ENCODE measurements at places on chromosomes 3 and 15. TPM values are rescaled to one million over a fixed set of nuclear protein-coding genes. Genes with fewer than 3 reads are reported as not detected.

GRCh38 chr3:29582273-29582672 is 301.4 kb downstream of the RBMS3 start:
- H3K4me1 ChIP-seq = peaks cover 14% of the 10 kb centered on the region
- no peaks in the 10 kb centered on the region for H3K27me3 ChIP-seq
- no peaks in the 10 kb centered on the region for H3K36me3 ChIP-seq
- no peak overlapping the region for H3K27ac ChIP-seq
- no peak overlapping the region for H3K4me3 ChIP-seq
- DNase-seq = no peak

- no peak overlapping the region for H3K27ac ChIP-seq
- H3K4me1 ChIP-seq = no peaks in the 10 kb centered on the region
- H3K36me3 ChIP-seq = peaks cover 5% of the 10 kb centered on the region
- no peaks in the 10 kb centered on the region for H3K27me3 ChIP-seq
- no peak for DNase-seq
Observed at GRCh38 chr3:182902236-182902635, 78.1 kb downstream of the DCUN1D1 start.

DNA sequence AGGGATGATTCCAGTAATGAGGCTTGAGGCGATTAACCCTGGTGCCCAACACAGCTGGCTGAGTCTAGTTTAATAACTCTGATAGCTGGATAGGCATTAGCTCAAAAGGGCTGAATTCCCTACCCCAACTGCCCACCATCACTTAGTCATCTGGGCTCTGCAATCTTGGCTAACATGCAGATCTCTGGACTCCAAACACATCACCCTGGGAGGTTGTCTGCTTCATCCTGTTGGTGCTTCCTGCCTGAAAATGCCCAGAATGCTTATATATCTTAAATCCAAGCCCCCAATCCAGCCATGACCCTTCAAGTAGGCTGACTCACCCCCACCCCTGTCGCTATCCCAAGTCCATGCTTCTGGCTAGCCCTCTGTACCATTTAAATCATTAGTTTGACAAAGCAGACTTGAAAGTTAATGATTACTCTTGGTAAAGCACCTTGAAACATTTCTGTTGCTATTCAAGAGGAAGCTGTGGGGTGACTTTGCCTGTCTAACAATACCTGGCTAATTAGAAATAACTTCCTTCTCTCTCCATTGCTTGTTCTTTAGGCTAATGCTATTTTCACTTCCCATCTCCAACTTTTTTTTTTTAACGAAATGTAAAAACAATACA is 107.0 kb upstream of the RORA start:
- no peak overlapping the region for H3K4me3 ChIP-seq
- H3K27ac ChIP-seq = no peak overlapping the region
- H3K36me3 ChIP-seq = no peaks in the 10 kb centered on the region

GRCh38 chr3:81864272-81864671 is 102.8 kb upstream of the GBE1 start:
- no peaks in the 10 kb centered on the region for H3K4me1 ChIP-seq
- H3K27me3 ChIP-seq = no peaks in the 10 kb centered on the region
- no peak overlapping the region for H3K4me3 ChIP-seq
- no peak overlapping the region for H3K27ac ChIP-seq
- no peaks in the 10 kb centered on the region for H3K36me3 ChIP-seq

DNA sequence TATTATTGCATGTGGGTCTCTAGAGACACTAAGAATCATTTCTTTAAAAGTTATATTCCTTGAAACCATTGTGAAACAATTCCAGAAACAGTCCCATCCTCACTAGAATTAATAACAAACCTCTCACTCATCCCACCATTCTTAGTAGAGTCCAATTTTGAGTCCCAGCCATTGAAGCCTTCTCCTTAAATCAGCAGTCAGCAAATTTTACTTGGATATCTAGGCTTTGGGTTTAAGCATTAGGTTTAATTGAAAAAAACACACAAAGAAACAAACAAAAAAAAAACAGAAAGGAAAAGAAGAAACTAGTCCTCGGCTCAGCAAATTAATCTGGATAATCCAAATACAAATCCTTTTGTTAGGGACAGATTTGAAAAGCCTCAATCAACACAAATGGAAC is 109.3 kb downstream of the LRRC3B start:
- no peaks in the 10 kb centered on the region for H3K27me3 ChIP-seq
- H3K4me1 ChIP-seq = no peaks in the 10 kb centered on the region
- H3K36me3 ChIP-seq = no peaks in the 10 kb centered on the region
- no peak overlapping the region for H3K27ac ChIP-seq

DNA sequence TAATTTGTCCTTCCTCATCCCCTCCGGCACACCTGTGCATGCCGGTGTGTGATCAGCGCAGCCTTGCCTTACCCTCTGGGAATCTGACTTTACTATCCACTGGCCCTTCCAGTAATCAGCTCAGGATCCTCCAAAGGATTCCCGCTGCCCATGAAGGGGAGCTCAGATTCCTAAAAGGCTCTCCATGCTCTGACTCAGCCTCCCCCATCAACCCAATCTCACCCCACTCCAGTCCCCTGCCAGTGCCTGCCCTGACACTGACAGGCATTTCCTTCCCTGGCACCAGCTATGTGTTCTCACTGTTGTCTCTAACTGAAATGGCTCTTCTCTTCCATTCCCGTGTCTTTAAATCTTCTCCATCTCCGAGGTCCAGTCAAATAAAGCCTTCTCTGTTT is 7.3 kb upstream of the BCL2A1 start:
- no peak overlapping the region for H3K27ac ChIP-seq
- no peaks in the 10 kb centered on the region for H3K4me1 ChIP-seq
- no peaks in the 10 kb centered on the region for H3K36me3 ChIP-seq
- DNase-seq = no peak

- DNase-seq = no peak
- H3K36me3 ChIP-seq = peaks cover 13% of the 10 kb centered on the region
- H3K27me3 ChIP-seq = no peaks in the 10 kb centered on the region
- H3K4me1 ChIP-seq = peaks cover 13% of the 10 kb centered on the region
- H3K4me3 ChIP-seq = no peak overlapping the region
Observed at GRCh38 chr15:68808091-68808490, 12.6 kb downstream of the ANP32A start.

- no peaks in the 10 kb centered on the region for H3K27me3 ChIP-seq
- H3K4me1 ChIP-seq = no peaks in the 10 kb centered on the region
- H3K4me3 ChIP-seq = no peak overlapping the region
- DNase-seq = no peak
Observed at GRCh38 chr15:94036156-94036555, 195.2 kb upstream of the MCTP2 start.

GRCh38 chr15:61025781-61026180 is 203.3 kb downstream of the RORA start:
- H3K27me3 ChIP-seq = no peaks in the 10 kb centered on the region
- H3K4me1 ChIP-seq = no peaks in the 10 kb centered on the region
- no peak overlapping the region for H3K27ac ChIP-seq
- no peak overlapping the region for H3K4me3 ChIP-seq
- DNase-seq = no peak

GRCh38 chr15:98597666-98598065 is 50.7 kb upstream of the IGF1R start:
- H3K36me3 ChIP-seq = no peaks in the 10 kb centered on the region
- DNase-seq = no peak
- H3K4me1 ChIP-seq = no peaks in the 10 kb centered on the region
- H3K27ac ChIP-seq = no peak overlapping the region
- H3K4me3 ChIP-seq = no peak overlapping the region

DNA sequence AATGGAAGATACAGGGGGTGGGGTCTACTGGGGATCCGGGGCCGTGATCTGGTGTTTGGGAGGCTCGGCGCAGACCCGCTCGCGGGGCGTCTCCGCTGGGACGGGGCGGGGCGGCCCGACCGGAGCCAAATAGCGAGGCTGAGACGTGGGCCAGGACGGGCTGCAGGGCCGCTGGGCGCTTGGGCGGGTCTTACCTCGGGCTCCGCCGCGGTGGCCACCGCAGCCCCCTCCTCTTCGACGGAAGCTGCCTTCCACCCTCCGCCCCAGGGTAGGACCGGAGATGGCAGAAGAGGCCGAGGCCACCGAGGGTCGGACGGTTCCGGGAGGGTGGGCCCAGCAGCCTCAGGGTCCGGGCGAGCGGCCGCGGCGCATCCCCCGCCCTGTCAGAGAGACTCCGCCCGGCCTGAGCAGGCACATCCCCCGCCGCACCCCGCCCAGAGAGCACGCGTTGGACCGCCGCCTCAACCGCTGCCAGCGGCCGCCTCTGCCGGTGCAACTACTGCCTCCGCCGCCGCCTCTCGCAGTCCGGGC is 399 bp downstream of the MYO9A start:
- H3K36me3 ChIP-seq = no peaks in the 10 kb centered on the region
- H3K4me3 ChIP-seq = peak overlapping the region; percentile 94
- peak overlapping the region; percentile 94 for H3K27ac ChIP-seq
- peak; percentile 68 for DNase-seq

GRCh38 chr3:186646106-186646505 is 5.9 kb downstream of the FETUB start:
- no peak overlapping the region for H3K27ac ChIP-seq
- H3K27me3 ChIP-seq = no peaks in the 10 kb centered on the region
- H3K36me3 ChIP-seq = no peaks in the 10 kb centered on the region
- no peak overlapping the region for H3K4me3 ChIP-seq
- no peak for DNase-seq

DNA sequence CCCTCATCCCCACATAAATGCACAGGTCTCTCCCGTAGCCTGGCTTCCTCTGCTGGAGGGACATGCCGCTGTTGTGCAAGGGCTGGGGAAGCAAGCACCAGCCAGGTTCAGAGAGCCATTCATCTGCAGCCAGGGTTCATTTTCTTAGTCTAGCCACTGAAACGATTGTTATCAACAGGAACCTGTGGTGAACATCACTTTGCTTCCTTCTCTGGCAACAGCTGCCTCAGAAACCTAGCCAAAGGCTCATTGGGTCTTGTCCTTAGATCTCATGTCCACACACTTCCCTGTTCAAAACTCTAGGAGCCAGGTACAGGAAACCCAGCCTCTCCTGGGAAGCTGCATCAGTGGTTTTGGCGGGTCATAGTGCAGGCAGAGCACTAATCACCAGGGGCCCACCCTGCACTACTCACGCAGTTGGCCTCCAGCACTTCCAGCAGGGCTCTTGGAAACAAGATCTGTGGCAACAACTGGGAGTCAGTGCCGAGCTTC is 47.0 kb downstream of the OXNAD1 start:
- no peaks in the 10 kb centered on the region for H3K27me3 ChIP-seq
- H3K36me3 ChIP-seq = no peaks in the 10 kb centered on the region
- H3K4me3 ChIP-seq = no peak overlapping the region

DNA sequence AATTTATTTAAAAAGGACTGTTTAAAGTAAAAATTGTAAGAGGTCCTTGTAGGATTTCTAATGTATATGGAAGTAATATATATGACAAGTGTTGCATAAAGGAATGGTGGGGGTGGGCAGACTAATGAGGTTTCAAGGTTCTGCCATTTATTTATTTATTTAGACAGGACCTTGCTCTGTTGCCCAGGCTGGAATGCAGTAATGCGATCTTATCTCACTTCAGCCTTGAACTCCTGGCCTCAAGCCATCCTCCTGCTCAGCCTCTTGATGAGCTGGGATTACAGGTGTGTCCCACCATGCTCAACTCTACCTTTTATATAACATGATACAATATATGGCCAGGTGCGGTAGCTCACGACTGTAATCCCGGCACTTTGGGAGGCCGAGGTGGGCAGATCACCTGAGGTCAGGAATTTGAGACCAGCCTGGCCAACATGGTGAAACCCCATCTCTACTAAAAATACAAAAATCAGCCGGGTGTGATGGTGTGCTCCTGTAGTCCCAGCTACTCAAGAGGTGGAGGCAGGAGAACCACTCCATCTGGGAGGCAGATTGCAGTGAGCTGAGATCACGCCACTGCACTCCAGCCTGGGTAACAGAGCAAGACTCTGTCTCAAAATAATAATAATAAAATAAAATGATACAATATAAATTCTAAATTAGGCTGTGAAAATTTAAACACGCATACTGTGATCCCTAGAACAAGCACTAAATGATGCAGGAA is 33.8 kb upstream of the IGF2BP2 start:
- no peak for DNase-seq
- no peaks in the 10 kb centered on the region for H3K36me3 ChIP-seq
- no peak overlapping the region for H3K4me3 ChIP-seq
- no peak overlapping the region for H3K27ac ChIP-seq
- H3K27me3 ChIP-seq = no peaks in the 10 kb centered on the region
- no peaks in the 10 kb centered on the region for H3K4me1 ChIP-seq

DNA sequence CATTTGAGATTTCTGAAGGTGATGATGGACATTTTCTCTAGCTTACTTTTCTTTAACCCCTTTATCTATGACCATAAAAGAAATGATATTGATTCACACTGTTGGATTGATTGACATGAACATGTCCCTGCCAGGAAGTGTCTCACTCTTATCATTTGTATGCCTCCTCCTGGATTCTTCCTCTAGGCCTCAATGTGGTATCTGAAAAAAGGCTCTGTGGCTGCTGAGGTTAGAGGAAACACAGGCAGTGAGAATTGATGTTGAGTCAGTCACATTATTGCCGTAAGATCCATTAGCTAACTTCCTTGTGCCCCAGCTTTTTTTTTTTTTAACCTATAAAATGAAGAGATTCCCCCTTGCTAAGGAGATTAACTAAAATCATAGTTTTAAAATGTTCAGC is 8.0 kb upstream of the THRB start:
- DNase-seq = no peak
- H3K27me3 ChIP-seq = no peaks in the 10 kb centered on the region
- no peak overlapping the region for H3K27ac ChIP-seq
- no peaks in the 10 kb centered on the region for H3K4me1 ChIP-seq
- H3K4me3 ChIP-seq = no peak overlapping the region

DNA sequence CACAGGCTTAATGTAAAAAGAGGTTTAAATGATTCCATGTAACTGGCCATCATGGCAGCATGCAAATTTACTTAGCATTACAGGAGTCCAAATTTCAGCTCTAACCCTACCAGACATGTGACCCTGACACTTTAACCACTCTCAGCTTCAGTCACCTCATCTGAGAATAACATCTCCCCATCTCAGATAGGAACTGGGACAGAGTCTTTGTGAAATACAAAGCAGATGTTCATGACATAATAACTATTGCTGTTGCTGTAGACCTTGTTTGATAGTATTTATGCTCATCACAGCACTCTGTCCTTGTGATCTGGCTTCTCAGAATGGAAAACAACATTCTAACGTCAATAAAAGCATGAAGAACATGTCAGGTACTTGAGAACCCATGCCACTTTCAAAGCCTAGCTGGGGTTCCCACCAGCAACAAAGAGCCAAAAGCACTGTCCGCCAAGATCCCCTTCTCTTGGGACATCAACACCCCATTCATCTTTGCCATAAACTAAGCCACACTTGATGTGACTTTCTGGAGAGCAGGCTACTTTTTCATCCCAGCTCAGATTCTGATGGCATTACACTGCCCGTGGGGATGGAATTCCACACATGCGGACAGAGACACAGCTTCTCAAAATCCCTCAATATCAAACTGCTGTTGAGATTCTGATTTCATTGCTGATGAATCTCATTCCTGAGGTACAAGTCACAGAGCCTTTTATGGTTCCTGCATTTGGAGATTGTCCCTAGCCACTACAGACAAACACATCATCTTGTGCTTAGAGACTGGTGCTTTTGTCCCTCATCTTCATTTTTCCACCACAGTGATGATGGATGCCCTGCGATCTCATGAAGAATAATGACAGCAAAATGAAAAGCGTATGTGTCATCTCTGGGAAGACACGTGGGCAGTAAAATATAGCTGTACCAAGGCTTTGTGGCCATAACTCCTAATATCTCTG is 202.7 kb downstream of the TNIK start:
- no peaks in the 10 kb centered on the region for H3K4me1 ChIP-seq
- no peak for DNase-seq
- no peaks in the 10 kb centered on the region for H3K36me3 ChIP-seq
- H3K27me3 ChIP-seq = no peaks in the 10 kb centered on the region

- no peaks in the 10 kb centered on the region for H3K4me1 ChIP-seq
- no peak for DNase-seq
Observed at GRCh38 chr15:68990231-68990991, 24.1 kb upstream of the NOX5 start.

The CHRNA7 gene
- 3.7 TPM for total RNA-seq

The KNG1 gene
- total RNA-seq = not detected

The TMEM158 gene
- total RNA-seq = 7.2 TPM
